HFFc6 (cell line): ENCODE measurements at places on chromosomes 7 and 10.

DNA sequence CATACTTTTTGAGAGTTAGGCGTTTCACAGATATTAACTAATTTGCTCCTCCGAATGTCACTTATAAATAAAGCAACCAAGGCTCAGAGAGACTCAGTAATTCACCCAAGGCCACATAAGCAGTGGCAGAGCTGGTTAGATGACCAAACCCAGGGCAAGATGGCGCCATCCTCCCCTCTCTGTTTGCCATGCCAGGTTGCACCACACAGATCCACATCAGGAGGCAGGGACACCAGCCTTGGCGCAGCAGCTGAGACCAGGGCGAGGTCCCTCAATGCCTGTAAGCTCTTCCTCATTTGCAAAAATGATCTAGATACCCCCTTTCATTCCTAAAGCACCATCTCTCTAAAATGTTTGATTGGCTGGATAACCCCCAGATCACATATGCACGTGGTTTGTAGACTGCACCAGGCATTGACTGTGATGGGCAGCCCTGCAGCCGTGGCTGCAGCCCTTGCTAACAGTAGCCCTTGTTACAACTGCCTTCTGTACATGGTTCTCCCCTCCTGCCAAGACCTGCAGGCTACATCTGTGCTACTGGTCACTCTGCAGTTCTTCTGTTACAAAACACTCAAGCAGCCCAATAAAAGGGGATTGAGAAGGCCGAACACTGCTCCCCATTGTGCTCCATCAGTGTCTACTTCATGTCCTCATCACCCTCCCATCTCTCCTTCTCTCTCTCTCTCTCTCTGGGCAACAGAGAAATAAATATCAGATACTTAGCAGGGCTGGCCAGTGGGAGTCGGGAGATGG, 298.6 kb downstream of the PRPF18 start:
- no peak for DNase-seq

DNA sequence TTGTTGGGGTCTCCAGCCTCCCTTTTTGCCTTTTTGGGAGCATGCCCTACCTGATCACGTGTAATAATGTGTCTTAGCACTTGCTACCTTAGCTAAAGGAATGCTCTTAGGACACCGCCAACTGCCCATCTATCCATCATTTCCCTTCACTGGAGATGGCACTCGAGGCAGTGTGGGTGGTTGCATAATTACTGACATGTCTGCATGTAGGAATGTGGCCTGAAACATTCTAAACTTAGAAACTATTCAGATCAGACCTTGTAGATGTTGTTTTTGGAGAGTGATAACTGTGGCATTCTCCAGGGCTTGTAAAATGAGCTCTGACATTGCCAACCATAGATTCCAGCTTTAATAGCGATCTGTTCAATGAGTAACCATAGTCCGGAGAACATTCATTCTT, 365.8 kb downstream of the BBS9 start:
- DNase-seq: peak; percentile 69

DNA sequence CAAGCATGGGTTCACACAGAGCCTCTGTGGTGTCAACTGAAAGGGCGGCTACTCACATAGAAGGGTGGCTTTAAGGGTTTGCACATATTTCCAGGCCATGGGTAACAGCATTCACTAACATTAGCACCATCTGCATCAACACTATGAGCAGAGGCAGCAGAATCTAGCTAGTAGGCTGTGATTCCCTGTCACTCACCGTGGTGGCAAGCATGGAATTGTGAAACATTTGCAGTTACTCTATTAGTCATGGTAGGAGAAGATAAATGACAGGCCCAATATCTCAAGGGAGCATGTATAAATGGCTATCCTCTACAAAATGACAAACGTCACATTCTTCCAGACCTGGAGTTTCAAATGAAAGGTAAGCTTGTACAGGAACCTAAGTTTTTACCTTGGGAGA, 32.2 kb upstream of the CUBN start:
- DNase-seq: no peak

GRCh38 chr7:115059321-115059720, 137.4 kb downstream of the MDFIC start:
- DNase-seq: no peak

DNA sequence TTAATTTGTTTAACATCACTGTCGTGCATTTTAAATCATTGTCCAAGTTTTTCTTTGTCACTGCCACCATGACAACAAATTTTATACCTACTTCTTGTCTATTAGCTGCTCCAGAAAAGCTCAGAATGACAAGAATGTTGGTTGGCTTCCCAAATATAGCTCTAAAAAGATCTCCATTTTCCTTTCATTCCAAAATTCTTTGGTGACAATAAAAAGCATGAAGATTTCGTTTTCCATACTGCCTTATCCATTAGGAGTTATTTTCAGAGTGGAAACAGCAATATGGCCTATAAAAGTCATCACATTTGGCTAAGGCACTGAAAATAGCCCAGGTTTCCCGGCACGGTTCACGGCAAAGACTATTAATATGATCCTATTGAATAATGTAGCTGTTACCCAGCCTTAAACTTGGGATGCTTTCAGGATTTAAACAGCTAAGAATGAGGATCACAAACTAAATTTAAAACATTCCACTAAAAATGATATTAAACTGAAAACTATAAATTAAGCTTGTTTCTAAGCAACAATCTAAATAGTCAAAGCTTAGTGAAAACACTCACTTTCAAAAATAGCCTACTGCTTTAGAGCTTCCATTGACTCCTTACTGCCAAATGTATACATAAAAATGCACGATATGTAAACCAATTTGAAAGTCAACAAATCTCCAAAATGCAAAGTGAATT, 2.7 kb downstream of the CTTNBP2 start:
- DNase-seq: no peak

GRCh38 chr7:156347132-156347531, 293.4 kb upstream of the RNF32 start:
- no peak for DNase-seq

- no peak for DNase-seq
These were observed 111.2 kb downstream of the VIPR2 start for GRCh38 chr7:159033473-159033825.

DNA sequence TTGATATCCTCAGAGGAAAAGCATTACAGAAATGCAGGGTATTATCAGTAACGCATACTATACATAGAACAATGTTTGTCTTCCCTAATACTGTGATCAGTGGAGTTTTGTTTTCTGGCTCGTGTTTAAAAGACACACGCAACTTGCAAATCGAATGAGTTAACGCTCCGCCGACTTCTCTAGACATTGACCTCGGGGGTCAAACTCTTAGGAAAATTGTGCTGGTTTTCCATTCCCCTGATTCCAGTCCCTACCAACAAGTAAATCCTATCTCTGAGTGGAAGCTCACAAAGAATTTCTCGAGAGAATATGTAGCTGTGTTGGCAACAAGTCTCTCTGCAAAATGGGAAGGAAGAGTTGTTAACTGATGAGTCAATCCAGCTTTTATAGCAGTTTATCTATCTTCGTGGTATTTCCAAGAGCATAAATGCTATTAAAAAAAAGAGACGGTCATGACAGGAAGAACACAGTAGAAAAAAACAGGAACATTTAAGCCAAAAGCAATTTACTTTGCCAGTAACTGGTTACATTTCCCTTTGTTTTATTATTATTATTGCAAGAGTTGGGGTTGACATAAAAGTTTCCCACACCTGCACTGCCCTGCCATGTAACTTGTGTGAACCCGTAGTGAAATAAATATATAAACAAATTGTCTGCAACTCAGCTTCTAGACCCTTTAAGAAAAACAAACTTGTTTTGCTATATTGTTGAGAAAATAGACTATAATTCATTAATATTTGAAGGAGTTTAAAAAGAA, 144.4 kb downstream of the ARID5B start:
- peak; percentile 98 for DNase-seq

GRCh38 chr7:121741896-121742295, 131.1 kb upstream of the PTPRZ1 start:
- no peak for DNase-seq

GRCh38 chr10:89887406-89887805, 186.0 kb downstream of the KIF20B start:
- no peak for DNase-seq

- DNase-seq: no peak
These were observed 150.3 kb upstream of the NPY start for GRCh38 chr7:24133691-24134090.
